ENCODE measurements at places on chromosomes 13 and 19. TPM values are rescaled to one million over a fixed set of nuclear protein-coding genes. Genes with fewer than 3 reads are reported as not detected.

DNA sequence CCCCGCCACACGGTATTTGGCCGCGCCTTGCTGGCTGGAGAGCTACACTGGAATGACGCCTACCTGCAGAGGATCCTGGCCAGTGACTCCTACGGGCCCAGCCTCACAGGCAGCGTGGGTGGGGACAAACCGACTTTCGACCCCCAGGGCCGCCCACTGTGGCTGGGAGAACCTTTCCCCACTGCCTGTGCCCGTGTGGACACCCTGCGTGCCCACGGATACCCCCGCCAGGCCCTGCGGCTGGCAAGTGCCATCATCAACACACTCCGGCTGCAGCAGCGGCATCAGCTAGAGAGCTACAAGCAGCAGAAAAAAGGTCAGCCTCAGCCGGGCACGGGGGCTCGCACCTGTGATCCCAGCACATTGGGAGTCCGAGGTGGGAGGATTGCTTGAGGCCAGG is 19.3 kb downstream of the ZSWIM4 start:
- DNase-seq, result no peak

- DNase-seq, result no peak
Measured at GRCh38 chr19:41816761-41817160, 20.4 kb downstream of the CEACAM3 start.

Gene ACER1
- polyA plus RNA-seq, result 0.04 TPM

- DNase-seq, result no peak
Measured at GRCh38 chr13:111245576-111246384, 74.7 kb upstream of the TEX29 start.

- peak; percentile 64 for DNase-seq
Measured at GRCh38 chr19:2962018-2962670, 15.2 kb upstream of the TLE6 start.

Gene METTL21C
- polyA plus RNA-seq, result 0.06 TPM

- peak; percentile 44 for DNase-seq
Measured at GRCh38 chr13:75489502-75490263, 7.7 kb upstream of the TBC1D4 start.

GRCh38 chr13:47179321-47179720 is 282.5 kb upstream of the HTR2A start:
- DNase-seq, result no peak

DNA sequence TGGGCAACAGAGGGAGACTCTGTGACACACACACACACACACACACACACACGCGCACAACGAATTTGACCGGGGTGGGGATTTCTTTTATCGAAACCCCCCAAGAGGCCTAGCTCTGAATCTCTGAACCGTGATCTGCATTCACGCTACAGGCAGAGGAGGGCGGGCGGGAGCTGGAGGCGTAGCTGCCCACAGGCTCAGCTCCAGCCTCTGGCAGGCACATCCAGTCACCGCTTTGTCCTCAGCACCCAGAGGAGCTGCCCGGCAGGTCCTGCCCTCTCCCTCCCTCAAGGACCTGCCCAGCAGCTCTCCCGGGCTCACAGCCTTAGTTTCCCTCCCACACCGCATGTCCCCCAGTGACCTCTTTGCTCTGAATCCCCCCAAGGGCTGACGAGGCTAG is 20.0 kb downstream of the CILP2 start:
- no peak for DNase-seq

DNA sequence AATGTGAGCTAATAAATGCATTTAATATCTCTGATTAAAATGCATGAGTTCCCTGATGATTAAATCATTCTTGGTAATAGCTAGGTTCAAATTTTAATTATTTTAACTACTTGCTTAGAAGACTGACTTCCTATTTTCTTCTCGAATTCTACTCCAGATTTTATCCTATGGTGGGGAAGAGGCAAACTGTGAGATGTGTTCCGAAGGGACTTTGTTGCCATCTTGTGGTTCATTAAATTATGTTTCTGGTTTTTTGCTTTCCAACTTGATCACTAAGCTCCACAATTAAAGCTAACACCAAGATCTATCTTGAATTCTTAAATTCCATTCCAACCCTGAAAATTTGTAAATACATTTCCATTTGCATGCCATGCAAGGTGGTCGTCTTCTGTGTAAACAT is 538.4 kb upstream of the PCDH20 start:
- DNase-seq, result peak; percentile 14

- no peak for DNase-seq
Measured at GRCh38 chr13:76971851-76972829, 19.7 kb upstream of the CLN5 start.

Gene MISP3
- 12.3 TPM for polyA plus RNA-seq

GRCh38 chr19:18286973-18287635 is 5.7 kb upstream of the JUND start:
- no peak for DNase-seq

GRCh38 chr19:8208922-8209461 is at the start of gene CERS4:
Gene CERS4 (plus strand): TSS chr19:8209370. CDS start chr19:8251077, 41,707 bp downstream.
- peak; percentile 90 for DNase-seq

Data from large intestine (tissue), 12 donors.